ENCODE measurements at places on chromosomes 4 and X. TPM values are rescaled to one million over a fixed set of nuclear protein-coding genes. Genes with fewer than 3 reads are reported as not detected.

Gene CT45A2
- total RNA-seq, result not detected

DNA sequence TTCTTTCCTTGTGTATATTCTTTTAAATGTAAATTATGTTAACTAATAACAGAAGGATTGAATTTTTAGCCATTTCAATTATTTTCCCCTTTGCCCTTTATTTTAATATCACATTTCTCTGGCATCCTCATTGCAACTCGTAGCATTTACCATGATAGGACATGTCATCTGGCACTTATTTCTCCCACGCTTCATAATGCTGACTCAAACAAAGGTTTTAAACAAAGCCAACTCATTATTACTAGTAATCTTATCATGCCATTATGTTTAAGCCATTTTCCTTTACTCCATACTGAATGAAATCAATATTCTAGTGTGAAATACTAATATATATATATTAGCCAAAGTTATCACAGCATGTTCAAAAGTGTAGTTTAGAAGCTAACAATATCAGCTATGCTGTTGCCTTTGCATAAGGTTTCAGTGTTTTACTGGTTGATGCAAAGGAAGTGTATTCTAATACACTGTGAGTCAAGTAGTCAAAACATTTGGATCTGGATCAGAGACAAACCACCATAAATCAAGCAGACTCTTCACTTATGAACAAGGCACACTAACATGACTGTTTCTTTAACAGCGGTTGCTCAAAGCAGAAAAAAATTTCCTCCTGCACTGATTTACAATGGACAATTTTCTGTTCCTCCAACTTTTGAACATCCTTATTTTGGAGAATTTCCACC is 281.6 kb downstream of the SLC7A11 start:
- peak overlapping the region; percentile 47 for H3K27ac ChIP-seq
- no peaks in the 10 kb centered on the region for H3K36me3 ChIP-seq
- no peaks in the 10 kb centered on the region for H3K27me3 ChIP-seq
- peak overlapping the region; percentile 18 for H3K4me3 ChIP-seq
- H3K4me1 ChIP-seq, result peaks cover 12% of the 10 kb centered on the region

DNA sequence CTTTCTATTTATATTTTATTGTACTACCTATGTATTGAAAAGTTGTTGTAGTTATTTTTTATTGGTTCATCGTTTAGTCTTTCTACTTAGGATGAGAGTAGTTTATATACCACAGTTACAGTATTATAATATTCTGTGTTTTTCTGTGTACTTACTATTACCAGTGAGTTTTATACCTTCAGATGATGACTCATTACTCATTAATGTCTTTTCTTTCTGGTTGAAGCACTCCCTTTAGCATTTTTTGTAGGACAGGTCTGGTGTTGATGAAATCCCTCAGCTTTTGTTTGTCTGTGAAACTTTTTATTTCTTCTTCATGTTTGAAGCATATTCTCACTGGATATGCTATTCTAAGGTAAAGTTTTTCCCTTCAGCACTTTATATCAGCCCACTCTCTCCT is 7.7 kb downstream of the LUZP4 start:
- H3K27me3 ChIP-seq, result no peaks in the 10 kb centered on the region
- no peaks in the 10 kb centered on the region for H3K4me1 ChIP-seq
- no peak for DNase-seq
- no peaks in the 10 kb centered on the region for H3K36me3 ChIP-seq
- H3K4me3 ChIP-seq, result no peak overlapping the region

Gene TENM3
- total RNA-seq, result 127 TPM

- no peaks in the 10 kb centered on the region for H3K36me3 ChIP-seq
- H3K4me1 ChIP-seq, result no peaks in the 10 kb centered on the region
- no peak overlapping the region for H3K27ac ChIP-seq
- no peak overlapping the region for H3K4me3 ChIP-seq
Measured at GRCh38 chr4:111838406-111838930, 306.8 kb upstream of the FAM241A start.

Gene SPANXN3
- not detected for total RNA-seq

DNA sequence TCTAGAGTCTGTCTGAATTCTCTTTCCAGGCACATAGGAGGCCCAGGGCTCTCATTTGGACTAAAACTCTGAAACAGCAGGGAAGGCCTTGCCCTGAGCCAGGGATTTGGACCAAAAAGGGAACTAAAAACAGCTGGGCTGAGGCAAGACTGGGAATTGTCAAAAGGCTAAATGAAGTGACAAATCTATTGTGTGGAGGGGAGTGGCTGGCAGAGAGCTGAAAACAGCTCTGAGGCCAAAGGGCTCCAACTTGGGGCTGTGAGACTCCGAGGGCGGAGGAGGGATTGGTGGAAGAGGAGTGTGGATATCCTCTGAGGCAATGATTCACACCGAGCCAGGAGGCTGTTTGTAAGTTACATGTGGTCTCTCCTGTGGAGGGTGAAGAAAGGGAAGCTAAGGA is 63.2 kb downstream of the PHEX start:
- H3K27me3 ChIP-seq, result no peaks in the 10 kb centered on the region
- DNase-seq, result peak; percentile 51
- H3K4me1 ChIP-seq, result peaks cover 8% of the 10 kb centered on the region

GRCh38 chr4:163638909-163639308 is 144.4 kb downstream of the TMA16 start:
- DNase-seq, result no peak
- H3K36me3 ChIP-seq, result no peaks in the 10 kb centered on the region
- no peaks in the 10 kb centered on the region for H3K27me3 ChIP-seq
- no peaks in the 10 kb centered on the region for H3K4me1 ChIP-seq
- H3K27ac ChIP-seq, result no peak overlapping the region

Gene CLGN
- 1.1 TPM for total RNA-seq

Gene CENPI
- 5.0 TPM for total RNA-seq
